Breast epithelium (tissue), 4 donors: ENCODE measurements at places on chromosomes 12 and 14.

DNA sequence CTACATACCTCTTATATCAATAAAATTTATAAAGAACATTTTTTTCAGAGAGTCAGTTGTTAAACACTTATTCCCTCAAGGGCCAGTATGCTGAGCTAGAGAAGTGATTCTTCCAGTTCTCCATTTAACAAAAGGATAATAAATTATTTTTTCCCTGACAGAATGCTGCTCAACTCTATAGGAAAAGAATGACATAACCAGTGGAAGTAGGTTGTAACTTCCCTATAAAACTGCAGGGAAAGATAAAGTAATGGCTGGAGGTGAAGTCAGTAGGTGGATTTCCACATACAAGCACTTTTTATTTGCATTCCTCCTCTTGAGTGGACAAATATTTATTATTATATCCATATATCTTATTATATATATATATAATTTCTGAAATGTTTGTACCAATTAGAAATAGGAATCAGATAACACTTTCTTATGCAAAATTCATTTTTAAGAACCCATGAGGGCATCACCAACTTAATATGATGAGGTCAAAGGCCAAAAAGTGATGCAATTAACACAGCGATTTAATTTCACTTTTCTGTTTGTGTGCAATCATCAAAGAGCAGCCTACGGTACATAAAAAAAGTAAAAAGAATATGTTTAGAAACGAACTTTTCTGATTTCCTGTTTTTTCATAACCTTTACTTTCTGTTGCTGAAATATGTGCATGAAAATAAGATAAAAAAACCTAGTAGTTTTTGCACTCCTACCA is 175.3 kb downstream of the PRKD1 start:
- no peak for DNase-seq

DNA sequence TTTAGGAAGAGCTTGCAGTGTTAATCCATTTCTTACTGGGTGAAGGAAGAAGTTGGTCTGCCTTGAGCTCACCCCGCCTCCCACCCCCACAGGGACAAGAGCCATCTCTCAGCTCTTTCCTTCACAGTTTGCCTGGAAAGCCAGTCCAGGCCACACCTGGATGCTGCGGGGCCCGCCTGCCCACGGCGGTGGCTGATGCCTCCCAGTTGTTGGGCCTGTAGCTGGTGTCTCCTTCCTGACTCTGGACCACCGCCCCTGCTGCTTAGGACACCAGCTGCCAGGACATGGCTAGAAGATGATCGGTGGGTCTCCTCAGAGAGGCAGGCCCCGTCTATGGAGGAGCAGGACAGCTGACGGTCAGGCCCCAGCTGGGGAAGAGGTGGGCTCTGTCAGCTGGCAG is 92.9 kb downstream of the TESC start:
- DNase-seq = no peak

- no peak for DNase-seq
These were observed 190.0 kb downstream of the EMP1 start for GRCh38 chr12:13386323-13387039.

DNA sequence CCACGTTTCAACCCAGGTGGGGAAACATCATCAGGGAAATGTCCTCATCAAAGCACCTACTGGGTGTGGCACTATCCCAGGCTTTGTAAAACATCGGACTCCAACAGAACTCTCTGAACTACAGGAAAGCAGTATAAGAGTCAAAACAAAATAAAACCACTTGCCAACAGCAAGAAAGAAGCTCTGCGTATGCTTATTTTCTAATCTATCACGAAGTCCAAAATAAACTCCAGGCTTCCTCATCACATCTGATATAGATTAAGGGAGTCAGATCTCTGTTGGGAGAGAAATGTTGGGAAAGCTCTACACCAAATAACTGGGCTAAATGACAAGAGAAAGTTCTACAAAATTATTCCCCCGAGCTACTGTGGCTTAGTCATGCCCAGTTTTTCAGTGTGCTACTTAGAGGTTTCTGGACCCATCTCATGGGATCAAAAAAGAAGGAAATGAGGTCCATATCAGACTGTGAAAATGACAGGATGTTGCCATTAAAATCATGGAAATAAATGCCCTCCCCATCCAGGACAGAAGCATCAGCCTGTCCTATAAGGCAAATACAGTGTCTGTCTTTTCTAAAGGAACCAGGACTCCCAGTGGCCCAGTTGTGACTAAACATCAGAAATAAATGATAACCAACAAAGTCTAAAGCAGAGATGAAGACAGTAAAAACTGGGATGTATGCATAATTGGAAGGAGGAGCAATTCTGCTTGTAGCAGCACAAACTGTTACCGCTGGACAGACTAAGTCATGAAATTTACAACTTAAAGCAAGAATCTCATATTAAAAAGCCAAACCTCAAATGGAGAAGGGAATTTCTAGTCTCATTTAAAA is 149.5 kb downstream of the STXBP6 start:
- no peak for DNase-seq

GRCh38 chr12:49232940-49233841 is 31.7 kb upstream of the TUBA1C start:
- no peak for DNase-seq

DNA sequence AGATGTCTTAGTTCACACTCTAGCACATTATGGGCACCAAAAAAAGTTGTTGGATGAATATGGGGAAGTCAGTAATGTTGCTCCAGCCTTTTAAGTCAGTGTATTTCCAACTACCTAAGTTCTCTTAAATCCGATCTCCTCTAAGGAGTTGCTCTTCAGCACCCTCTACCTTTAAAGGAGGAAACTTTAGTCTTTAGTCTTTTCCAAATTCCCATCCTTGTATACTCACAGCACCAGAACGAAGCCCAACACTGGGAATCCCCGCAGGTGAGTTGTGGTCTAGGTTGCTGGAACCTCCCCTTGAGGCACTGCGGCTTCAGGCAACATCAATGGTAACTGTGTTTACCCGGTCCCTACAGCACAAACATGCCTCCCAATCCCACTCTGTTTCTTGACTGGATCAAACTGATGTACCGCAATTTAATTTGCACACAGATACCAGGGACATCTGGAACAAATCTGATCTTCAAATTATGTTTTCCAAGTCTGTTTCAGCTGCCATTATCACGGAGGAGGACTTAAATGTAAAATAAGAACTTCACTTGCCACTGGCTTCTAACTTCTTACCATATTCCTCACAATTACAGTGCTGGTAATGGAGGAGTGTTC is 179.0 kb downstream of the FOXN3 start:
- DNase-seq = no peak

DNA sequence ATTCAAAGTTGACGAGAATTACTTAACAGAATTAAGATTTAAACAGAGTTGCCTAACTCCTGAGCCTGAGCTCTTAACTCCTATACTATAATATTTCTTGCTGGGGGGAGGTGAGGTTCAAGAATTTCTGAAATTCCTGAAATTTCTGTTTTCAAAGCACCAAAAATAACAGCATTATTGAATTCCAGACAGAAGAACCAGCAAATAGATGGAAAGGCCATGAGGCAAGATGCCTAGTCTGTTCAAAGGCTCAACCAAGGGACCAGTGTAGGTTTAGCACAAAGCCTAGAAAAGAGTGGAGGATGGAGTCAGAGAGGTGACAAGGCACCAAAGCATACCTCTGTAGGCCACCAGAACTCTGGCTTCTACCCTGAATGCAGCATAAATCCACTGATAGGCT is 76.4 kb downstream of the PPP1R12A start:
- DNase-seq = no peak

DNA sequence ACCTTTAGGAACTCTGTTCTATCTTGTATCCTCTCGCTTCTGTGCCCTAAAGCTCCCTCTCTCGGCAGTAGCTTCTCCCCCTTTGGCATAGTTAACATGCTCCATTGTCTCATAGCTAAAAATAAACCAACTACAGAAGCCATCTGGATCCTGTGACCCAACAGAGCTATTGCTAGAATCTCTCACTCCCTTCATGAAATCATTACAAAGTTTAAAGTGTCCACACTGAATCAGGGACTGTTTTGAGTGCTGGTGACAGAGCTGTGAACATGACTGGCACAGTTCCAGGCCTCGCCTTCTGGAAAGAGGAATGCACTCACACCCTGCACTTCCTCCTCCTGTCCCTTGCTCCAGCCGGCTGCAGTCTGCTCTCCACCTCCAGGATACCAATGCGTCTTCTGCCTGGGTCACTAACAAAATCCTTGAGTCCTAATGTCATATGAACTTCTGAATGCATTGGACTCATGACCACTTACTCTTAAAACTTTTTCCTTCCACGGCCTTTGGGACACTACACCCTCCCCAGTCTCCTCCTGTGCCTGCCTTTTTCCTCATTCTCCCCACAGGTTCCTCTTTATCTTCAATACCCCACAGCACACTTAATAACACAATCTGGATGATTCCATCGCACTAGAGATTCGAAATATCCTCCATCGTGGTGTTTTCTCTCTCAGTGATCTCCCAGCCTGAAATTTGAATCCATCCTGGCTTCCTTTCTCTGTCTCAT is 13.2 kb downstream of the PLBD1 start:
- peak; percentile 89 for DNase-seq

DNA sequence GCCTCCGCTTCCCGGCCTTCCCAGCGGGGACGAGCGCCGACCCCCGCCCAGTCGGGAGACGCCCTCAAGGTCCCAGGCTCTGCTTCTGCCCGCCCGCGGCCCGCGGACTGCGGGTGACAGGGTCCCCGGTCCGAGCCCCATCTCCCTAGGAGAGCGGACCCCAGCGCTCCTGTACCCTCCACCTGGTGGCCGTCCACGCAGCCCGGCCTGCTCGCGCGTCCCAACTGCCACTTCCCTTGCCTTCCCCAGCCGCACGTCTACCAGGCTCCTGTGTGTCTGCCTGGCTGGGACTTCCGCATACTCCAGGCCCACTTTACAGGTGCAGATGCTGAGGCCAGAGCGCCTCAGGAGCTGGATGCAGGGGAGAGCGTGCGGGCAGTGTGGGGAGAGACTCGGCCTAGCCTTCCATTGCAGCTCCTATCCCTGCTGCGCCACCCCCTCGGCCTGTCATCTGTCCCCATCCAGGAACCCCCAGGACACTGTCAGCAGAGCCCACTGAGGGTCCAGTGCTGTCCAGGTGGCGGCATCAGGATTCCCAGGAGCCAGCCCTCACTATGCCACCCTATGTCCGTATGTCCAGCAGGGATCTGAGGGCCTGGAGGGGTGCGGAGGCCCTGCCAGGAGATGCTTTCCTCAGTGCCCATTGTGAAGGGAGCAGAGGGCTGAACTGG is 8.0 kb upstream of the ANKRD9 start:
- no peak for DNase-seq

GRCh38 chr12:120488057-120488640 is 7.8 kb upstream of the DYNLL1 start:
- no peak for DNase-seq
